ENCODE measurements at places on chromosomes 4 and X.

GRCh38 chr4:108018040-108018883, 28.6 kb downstream of the HADH start:
- DNase-seq, result peak; percentile 90

DNA sequence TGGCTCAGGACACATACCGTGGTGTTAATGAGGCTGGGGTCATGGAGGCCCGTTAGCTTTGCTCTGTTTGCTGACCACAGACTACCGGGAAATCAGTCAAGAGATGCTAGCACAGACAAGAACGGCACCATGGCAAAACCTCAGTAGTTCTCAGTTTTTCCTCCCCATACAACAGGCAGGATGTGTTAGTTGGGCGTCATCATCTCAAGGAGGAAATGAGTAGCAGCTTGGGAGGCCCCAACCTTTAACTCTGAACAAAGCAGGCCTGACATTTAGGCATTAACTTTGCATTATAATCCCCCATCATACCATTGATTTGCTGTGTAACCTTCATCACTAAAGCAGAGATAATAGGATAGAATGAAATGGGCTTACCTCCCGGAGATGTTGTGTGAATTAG, 714.2 kb downstream of the RPA4 start:
- peak; percentile 6 for DNase-seq

DNA sequence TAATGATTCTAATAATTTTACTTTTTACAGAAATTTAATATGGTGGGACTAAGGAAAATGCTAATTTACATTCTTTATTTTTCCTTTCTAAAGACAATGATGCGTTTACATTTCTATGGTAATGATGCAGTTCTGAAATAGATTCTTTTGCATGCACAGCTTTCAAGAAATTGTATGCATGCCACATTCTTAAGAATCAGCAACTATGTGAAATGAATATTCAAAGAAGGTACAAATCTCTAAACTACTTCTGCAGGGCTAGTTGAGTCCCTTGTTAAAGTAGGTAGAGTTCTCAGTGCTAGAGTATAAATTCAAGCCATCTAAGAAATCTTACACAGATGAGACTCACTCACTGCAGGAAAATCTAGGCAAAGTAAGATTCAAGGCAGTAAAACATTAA, 24.5 kb upstream of the GRID2 start:
- DNase-seq, result no peak

GRCh38 chrX:17027931-17028330, 81.5 kb downstream of the REPS2 start:
- no peak for DNase-seq

- no peak for DNase-seq
Measured at GRCh38 chr4:144223661-144224060, 83.1 kb upstream of the GYPA start.

GRCh38 chrX:3748052-3748559, 34.7 kb upstream of the PRKX start:
- no peak for DNase-seq

GRCh38 chr4:73607375-73608033, 12.7 kb downstream of the RASSF6 start:
- no peak for DNase-seq

DNA sequence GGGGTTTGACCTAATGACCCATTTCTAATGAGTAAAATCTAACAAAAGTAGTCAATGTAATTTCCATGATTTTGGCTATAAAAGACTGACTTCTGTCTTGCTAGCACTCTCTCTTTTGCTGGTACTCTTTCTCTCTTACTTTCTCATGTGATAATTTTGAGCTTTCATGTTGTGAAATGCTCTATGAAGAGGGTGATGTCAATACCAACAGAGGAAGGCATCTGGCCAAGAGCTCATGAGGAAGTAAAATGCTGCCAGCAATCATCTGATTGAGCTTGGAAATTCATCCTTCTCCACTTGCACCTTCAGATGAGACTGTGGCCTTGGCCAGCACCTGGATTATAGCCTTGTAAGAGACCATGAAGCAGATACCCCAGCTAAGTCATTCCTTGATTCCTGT, 347.7 kb downstream of the HS3ST1 start:
- DNase-seq, result no peak

DNA sequence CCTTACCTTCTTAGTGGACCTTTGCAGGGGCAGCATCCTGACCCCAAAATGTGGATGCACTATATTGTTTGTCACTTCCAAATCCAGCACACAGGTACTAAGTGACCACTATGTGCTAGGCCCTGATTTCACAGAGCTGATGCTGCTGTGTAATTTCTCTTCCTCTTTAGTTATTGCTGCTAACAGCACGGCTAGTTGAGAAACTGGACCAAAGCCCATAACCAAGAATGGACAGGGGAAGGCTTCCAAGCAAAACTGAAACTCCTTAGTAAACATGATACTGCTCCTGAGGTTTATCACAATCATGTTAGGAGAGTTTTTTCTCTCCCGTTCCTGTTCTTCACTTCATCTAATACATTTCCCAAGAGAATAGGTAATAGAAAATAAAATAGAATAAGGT, 172.9 kb upstream of the TTC29 start:
- DNase-seq, result no peak

DNA sequence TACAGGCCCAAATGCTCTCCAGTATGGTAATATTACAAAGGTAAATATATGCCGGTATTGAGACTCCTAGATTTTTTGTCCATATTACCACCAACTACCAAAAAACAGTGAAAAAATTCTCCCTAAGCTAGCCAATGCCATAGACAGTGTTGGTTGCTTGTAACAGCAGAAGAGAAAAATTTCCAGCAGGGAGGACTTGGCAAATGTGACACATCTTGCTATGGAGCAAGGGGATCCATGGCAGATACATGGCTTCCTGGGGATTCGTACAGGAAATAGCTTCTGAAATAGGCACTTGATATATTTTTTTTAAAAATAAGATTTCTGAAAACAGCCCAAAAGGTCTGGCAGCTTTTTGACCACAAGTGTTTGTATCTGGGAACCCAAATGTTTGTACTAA, 14.6 kb downstream of the SLITRK4 start:
- no peak for DNase-seq

DNA sequence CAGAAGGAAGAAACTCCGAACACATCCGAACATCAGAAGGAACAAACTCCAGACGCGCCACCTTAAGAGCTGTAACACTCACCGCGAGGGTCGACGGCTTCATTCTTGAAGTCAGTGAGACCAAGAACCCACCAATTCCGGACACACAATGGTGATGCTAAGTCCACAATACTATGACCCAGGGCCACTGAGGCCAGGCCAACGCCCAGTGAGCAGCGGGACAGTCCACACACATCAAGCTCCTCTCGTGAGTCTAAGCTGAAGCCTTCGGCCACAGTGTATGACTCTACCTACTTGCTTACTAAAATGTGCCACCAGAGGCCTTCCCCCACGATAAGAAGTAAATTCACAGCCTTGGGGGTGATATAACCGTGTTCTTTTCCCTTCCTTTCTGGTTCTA, 10.2 kb upstream of the CDKN2AIP start:
- DNase-seq, result no peak

DNA sequence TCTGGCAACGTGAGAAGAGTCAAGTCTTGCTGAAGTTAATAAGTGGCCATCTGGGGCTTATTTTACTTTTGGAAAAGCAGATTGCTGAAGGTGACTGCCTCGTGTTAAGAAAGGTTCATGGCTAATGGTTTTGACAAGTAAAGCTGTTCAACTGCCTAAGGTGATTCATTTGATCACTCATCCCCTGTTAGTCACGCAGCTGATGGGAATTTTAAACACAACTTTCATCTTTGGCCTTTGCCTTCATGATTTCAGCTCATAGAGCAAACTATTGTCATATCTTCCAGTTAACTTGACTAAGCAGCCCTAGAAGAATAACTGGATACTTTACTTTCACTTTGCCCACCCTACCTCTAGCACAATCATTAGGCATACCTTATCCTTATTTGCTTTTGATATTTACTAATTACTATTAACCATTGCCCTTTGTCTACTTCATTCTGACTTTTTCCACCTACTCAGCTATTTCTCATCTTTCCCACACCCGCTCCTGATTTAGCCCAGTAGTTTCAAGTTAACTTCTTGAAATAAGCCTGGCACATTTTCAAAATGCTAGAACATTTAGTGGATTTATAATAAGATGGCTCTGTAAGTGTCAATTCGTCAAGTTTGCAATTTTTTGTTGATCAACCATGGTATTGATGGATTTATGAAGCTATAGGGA, 170.6 kb upstream of the S100G start:
- DNase-seq, result peak; percentile 7

DNA sequence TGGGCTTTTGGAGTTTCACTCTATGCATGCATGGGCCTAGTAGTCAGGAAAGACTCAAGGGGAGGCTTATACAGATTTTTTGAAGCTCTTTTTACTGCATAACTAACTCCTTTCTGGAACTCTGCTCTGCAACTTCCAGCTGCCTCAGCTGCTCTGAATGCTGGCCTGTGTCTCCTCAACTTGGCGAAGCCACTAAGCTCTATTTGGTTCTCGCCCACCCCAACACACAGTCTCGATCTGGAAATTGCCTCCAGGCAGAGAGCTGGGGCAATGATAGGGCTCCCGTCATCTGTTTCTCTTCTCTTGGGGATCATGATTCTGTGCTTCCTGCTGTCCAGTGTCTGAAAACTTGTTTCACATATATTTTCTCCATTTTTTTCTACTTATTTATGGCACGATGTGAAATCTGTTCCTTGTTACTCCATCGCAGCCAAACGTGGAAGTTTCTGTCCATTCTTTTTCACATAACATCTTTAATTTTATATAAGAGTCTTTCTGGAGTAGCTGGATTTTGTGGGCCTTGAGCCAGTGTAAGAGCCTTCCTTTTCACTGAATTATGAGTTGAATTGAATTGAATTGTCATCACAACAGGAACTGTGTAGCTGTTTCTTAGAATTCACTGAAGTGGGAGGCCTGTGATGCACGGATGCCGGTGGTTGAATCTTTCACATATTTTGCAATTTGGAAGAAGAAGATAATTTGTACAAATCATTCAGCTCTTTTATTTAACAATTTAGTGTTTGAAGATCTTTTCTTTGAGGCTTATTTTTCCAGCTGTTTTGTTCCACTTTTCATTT, 9.0 kb downstream of the ZNF275 start:
- DNase-seq, result no peak

DNA sequence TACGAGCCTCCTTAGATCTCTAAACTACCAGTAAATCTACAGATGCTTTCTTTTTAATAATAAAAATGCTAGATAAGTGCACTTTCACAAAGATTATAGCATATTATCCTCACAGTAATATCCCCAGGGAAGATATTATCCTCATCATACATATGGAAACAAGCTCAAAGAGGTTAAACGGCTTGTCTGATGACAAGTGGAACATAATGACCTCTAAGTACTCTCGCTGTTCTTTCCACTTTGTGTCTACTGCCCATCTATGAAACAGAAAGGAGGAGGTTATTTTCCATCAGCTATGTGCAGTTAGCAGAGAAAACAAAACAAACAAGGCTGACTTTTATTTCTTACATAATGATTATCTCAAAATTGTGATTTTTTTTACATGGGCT, 42.8 kb upstream of the PRDM8 start:
- no peak for DNase-seq

Data from stimulated activated CD4-positive, alpha-beta T cell treated with anti-CD3 and anti-CD28 coated beads, Interleukin-4, amount 100 ng/mL, for 24 hours (primary cell).